Peyer's patch (tissue), 4 donors: ENCODE measurements at places on chromosomes 1 and 21. TPM values are rescaled to one million over a fixed set of nuclear protein-coding genes. Genes with fewer than 3 reads are reported as not detected.

CA6 gene
- not detected for total RNA-seq

VAV3 gene
- total RNA-seq, result 32.1 TPM

ADAMTS1 gene
- total RNA-seq, result 150 TPM

GALNT2 gene
- total RNA-seq, result 45.4 TPM

LGR6 gene
- 1.6 TPM for total RNA-seq

ZNF684 gene
- total RNA-seq, result 3.6 TPM

TENT5C gene
- total RNA-seq, result 20.6 TPM

NDUFS2 gene
- total RNA-seq, result 186 TPM

ETNK2 gene
- total RNA-seq, result not detected

SAMD11 gene
- 5.0 TPM for total RNA-seq

GUCA2B gene
- total RNA-seq, result 35.5 TPM
